ENCODE measurements at places on chromosomes 5 and 9.

DNA sequence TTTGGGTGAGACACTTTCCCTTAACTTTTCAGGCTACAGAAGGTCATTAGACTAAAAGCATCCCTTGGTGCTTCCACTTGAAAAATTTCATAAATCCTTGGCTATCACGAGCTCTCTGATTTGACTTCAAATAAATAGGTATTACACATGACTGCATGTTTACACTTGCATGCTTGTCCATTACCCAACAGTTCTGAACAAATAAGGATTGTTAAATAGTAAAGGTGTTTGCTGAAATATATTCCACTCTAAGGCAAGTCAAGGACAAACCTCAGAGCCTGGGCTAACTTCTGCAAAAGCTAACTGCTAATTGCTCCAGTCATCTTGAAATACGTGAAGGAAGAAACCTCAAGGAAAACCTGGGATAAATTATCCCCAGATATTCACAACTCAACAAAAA is 14.5 kb downstream of the FBXW2 start:
- DNase-seq: no peak

DNA sequence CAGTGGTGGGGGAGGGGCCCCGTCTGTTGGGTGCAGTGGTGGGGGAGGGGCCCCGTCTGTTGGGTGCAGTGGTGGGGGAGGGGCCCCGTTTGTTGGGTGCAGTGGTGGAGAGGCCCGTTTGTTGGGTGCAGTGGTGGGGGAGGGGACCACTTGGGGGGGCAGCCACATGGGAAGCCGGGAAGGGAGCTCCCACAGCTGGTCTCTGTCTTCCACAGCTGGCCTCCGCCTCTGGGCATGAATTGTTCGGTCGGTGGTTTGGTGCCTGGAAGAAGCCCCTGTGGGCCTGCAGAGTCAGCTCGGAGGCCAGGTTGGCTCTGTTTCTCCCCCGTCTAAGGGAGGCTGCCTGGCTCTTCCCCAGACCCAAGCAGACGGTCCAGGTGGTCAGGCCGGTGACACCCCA is 69.3 kb downstream of the COL5A1 start:
- DNase-seq: no peak

GRCh38 chr5:86617309-86617755 is 409 bp upstream of the COX7C start:
- DNase-seq: no peak

DNA sequence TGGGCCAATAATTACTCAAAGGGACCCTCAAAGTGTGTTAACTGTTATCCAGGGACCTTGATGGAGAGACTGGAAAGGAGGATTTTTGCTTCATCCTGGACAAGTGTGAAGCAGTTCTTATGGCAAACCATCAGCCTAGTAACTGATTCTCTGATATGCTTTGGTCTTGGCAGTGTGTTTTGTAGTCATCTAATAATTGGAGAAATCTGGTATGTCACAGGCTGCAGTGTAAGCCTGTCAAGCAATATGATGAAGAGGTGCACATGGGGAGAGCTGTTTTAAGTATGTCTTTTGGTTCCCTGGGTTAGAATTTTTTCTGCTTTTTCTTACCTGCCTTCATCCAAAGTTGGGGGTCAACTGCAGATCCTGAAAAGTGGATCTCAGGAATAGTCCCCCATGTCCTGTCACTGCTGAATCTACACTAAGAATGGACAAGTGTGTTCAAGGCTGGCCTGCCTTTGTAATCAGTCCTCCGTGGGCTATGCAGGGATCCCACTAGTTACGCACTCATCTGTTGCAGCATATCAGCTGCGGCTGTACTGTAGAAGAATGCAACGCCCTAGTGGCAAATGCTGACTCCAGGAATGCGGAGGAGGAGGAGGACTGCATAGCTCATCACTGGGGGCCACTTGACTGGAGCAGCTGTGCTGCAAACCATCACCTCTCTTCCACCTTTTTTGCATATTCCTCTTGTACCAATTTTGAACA is 1.9 kb downstream of the SPTAN1 start:
- DNase-seq: peak; percentile 94

GRCh38 chr9:3285365-3286161 is 240.2 kb downstream of the RFX3 start:
- no peak for DNase-seq

DNA sequence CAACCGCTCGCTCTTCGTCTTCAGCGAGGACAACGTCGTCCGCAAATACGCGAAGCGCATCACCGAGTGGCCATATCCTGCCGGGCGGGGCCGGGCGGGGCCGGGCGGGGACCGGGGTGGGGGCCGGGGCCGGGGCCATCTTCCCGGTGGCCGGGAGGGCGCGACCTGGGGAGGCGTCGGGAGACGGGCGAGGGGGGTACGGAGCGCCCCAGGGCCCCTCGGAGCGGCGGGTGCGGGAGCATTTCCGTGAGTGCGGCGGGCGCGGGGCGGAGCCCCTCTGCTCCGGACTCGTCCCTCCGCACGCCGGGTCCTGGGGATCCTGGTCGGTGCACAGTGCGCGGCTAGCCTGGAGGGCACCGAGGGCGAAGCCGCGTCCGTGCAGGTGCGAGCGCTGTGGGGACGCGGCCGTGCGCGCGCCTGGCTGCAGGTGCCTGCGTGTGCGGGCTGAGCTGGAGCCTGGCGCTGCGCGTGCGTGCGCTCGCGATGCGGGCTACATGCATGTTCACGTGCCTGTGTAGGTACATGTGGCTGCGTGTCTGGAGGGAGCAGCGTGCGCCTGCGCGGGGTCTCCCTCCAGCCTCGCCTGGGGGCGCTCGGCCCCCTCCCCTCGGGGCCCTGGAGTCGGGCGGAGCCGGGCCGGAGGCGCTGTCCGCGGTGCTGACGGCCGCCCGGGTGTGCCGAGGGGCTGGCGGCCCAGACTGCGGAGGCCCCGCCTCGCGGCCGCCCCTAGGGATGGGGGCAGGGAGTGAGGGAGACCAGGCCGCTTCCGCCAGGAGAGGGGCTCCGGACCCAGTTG is 762 bp downstream of the CACNA1B start:
- peak; percentile 3 for DNase-seq

- no peak for DNase-seq
Measured at GRCh38 chr9:113692256-113692655, 183.9 kb upstream of the ZNF618 start.

All from brain microvascular endothelial cell (primary cell).